ENCODE measurements at places on chromosomes 11 and 22.
A peak's percentile ranks its signal among the peaks of the same experiment; 100 is the strongest.

DNA sequence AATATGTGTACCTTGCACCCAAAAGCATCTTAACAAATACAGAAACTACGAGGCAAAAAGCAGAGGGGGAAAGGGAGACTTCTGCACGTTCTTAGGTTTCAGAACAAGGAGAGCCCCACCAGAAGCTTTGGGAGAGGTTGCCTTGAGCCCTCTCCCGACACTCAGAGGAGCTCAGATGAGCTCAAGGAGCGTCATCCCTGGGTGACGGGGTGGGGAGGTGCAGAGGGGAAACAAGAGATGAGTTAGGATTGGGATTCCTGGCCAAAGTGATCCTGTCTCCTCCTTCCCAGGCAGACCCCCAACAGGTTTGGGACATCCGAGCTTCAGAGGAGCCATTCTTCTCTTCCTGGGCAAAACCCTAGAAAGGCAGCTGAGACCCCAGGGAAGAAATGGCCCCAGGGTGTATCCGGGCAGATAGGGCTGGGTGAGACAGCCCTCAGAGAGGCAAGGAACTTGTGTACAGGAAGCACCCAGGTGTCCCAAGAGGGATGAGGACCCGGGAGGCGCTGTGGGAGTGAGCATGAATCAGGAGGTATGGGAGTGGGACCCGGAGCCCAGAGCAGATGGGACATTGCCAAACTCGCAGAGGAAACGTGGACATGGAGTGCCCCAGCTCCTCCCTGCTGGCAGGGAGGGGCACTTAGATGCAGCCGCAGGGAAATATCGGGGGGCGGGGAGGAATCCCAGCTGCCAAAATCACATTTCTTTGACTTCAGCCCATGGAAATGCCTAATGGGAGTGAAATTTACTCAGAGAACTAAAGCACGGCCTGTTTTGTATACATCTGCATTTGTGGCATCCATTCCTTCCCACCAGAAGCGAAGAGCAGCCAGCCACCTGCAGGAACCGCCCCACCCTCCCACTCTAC, 12.4 kb downstream of the C1QTNF6 start:
- DNase-seq, result no peak

GRCh38 chr22:35660291-35661127, 12.3 kb downstream of the APOL6 start:
- no peak for DNase-seq

DNA sequence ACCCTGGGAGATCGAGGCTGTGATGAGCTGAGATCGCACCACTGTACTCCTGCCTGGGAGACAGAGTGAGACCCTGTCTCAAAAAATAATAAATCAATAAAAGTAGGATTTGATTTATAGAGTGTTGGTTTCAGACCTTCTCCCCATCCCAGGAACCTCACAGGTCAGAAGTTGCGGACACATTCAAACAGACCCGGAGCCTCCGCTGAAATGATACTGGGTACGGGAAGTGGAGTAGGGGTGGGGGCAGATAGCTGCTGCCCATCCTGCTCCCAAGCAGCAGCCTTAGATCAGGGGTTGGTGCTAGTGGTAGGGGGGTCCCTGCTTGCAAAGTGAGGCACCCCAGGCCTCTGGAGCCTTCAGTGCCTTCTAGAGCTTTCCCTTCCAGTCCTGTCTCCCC, 7.8 kb downstream of the PRDM11 start:
- no peak for DNase-seq

DNA sequence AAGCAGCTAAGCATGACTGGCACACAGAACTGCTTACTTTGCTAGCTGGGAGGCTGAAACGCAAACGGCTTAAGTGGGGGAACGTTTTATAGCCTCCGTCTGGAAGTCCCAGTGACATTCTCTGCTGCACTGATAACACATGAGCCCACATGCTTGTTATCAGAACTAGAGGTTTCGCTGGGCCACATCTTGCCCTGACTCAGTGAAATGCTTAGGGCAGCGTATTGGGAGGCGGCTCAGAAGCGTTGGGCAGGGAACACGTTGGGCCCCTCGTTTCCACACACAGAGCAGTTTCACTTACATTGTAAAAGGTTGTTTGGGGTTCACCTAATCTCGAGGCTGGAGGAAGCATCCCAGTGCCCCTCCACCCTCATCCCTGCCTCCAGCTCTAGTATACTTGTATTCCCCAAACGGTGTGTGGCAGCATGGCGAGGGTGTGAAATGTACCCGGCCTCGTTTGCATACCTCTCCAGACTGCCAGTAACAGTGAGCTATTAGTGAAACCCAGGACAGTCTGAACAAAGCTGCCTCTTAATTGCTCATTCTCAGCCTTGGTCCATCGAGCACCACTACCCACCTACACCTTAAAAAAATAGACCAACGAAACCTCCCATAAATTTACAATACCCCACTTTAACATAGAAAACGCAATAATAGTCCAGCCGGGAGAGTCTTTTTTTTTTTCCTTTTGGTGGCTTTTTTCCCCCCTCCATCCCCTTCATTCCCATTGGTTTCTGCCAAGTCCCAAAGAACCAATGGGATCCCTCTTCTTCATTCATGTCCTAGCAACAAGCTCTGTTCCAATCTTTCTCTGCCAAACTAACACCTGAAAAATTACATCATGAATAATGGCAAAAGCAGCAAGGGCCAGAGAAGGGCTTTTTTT, 218.8 kb upstream of the SORL1-AS1 start:
- peak; percentile 65 for DNase-seq

GRCh38 chr11:65919573-65920371, 546 bp downstream of the DRAP1 start:
- DNase-seq, result no peak

GRCh38 chr11:837189-837989, 4.6 kb downstream of the CD151 start:
- DNase-seq, result no peak

GRCh38 chr11:100635194-100635593, 51.9 kb upstream of the ARHGAP42 start:
- DNase-seq, result no peak

DNA sequence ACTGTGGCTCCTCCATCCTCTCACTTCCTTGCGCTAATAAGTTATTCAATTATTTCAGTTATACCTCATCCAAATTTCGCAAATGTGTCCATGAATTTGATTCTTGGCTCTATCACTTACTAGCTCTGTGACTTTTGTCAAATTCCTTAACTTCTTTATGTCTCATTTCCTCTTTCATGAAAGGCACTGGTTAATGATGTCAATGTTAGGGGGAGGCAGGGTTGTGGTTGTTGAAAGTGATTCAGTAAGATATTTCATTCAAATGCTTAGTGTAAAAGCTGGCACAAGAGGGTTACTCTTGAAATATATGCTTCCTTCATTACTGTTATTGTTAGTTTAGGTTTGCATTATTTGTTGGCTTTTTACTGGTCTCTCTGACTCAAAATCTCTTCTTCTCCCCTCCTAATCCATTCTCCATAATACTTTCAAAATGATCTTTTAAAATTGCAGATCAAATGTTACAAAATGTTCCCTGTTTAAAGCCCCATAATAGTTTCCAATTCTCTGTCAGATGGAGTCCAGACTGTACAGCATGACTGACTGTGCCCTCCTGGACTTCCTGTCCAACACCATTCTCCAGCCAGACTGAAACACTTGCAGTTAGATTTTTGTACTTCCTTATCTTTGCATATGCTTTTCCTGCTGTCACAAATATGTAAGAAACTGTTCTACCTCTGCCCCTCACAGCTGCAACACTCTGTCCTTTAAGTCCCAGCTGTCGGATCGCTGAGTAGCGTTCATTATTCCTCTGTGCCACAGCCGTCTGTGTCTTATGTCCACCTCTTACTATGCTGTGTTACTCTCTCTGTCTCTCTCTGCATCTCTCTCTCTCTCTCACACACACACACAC, 510.6 kb upstream of the RAG2 start:
- DNase-seq, result no peak

- no peak for DNase-seq
Measured at GRCh38 chr11:34126959-34127848, 21.8 kb downstream of the NAT10 start.

GRCh38 chr22:25053153-25053805, 100.8 kb downstream of the KIAA1671 start:
- DNase-seq, result no peak

- peak; percentile 12 for DNase-seq
Measured at GRCh38 chr11:130315354-130315970, 745 bp upstream of the ZBTB44 start.

DNA sequence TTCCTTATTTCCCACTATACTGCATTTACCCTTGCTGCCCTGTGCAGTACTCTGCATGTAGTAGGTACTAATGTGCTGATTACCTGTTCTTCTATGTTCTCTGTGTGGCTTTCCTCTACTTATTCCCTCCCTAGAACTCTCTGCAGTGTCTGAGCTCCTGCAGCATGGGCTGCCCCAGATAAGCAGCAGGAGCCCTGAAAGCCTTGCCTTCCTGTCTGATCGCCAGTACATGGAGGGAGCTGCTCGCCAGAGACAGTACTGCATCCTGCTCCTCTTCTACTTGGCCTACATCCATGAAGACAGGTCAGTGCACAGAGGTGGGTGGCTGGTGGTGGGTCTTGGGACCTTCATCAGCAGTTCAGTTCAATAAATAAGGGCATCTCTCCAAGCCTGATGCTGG, 42.2 kb upstream of the CCDC134 start:
- DNase-seq, result no peak

- DNase-seq, result no peak
Measured at GRCh38 chr22:20011123-20011992, 5.3 kb downstream of the ARVCF start.

DNA sequence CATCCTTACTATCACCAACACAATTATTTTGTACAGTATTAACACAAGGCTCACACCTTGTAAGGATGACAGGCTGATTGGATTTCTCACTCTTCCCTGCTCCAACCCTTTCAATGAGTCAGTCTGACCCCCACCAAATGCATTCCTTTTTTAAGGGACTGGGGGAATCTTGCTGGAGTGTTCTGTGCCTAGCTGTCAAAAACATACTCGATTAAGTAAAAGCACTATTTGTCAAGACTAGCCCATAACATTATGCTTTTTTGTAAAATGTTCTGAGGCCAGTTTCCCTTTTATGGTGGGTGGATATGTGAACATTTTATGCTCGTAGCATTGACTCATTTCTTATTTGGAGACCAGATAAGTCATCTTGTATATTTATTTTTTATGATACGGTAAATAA, 87.2 kb downstream of the PDHX start:
- no peak for DNase-seq

DNA sequence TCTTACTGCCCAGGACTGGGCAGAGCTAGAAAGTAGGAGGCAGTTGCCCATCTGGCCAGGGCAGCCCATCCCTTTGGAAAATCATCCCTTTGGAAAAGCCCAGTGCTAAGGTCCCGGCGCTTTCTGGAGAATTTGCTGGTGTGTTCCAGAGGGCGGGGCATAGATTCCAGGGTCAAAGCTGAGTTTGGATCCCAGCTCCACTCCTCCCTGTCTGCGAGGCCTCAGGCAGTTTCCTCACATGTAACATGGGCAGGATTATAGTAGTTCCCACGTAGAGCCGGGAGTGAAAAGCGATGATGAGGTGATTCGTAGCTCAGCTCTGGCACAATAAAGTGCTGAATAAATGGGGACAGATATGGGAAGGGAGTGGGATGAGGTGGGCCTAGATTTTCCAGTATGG, 31.4 kb upstream of the LRRC10B start:
- no peak for DNase-seq

- no peak for DNase-seq
Measured at GRCh38 chr11:47724041-47724729, 9.0 kb upstream of the AGBL2 start.

- DNase-seq, result peak; percentile 73
Measured at GRCh38 chr11:57638005-57638781, 11.5 kb downstream of the YPEL4 start.

DNA sequence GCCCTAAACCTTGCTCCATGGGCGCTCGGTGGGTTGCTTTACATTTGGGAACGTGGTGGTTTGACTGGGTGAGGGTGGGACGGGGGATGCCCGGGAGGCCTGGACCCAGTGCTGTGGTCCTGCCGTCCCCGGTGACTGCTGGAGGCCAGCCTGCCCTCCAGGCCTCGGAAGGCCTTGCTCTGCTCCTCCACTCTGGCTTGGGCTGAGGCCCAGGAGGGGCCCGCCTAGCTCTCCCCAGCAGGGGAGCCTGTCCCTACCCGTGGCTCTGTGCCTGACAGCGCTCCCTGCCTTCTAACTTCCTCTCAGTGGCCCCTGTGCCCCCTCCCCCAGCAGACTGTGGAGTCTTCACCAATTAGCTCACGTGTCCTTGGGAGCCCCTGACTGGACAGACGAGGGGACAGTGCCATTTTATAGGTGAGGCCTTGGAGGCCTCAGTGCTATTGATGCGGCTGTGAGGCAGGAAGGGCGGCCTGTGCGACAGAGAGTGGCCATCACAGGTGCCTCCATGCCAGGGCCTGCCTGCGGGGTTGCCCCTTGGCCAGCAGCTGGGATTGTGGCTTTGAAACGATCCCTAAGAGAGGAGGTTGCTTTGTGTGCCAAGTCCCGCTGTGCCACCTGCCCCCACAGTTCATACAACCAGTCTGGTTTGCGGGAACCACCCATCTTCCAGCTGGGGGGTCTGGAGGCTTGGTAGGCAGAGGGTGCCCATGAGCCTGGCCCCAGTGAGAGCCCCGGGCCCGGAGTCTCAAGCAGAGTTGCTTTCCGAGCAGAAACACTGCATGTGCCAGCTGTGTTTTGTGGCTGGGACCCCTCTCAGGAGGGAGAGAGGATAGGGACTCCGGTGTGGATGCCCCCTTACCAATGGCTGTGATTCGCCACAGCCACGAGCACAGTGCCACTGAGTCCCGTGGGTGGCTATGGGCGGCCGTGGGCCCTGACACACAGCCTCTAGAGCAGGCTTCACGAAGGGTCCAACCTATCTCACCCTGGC, 17.7 kb downstream of the TPCN2 start:
- no peak for DNase-seq

GRCh38 chr22:49481659-49482399, 345.8 kb downstream of the BRD1 start:
- DNase-seq, result no peak

- DNase-seq, result no peak
Measured at GRCh38 chr22:24400034-24400725, 27.2 kb upstream of the ADORA2A start.

DNA sequence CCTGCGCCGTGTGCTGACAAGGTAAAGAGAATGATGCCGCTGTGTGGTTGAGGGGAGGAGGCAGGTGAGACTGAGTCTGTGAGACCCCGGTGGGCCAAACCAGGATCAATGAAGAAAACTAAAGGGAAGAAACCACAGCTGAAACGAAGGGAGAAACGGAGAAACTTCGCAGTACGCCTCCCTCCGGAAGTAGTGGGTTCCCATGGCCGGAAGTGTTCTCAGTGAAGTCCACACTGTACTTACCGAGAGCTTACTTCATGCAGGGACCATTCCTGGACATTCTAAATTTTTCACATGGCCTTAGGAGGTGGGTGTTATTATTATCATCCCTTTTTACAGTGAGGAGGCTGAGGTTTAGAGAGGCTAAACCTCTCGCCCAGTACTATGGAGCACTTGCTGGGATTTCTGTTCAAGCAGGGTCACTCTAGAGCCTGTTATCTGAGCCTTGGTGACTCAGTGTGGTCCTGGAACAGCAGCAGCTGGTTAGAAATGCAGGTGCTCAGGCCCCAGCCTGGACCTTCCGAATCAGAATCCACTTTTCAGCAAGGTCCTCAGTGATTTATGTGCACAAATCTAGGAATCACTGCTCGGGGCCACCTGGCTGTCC, 17.9 kb downstream of the CD5 start:
- no peak for DNase-seq
